Smooth muscle cell of the umbilical artery (primary cell): ENCODE measurements at places on chromosomes 2 and 18. TPM values are rescaled to one million over a fixed set of nuclear protein-coding genes. Genes with fewer than 3 reads are reported as not detected.

Gene ABCB11
- total RNA-seq, result not detected in 2 replicates

Gene KCNG3
- total RNA-seq, result 0.05 TPM in 1 of 2 replicates, not detected in the other

Gene ITGA4
- 151 and 266 TPM in 2 replicates for total RNA-seq

Gene PSMA8
- not detected in 2 replicates for total RNA-seq

Gene HOXD3
- total RNA-seq, result 0.92 and 2.4 TPM in 2 replicates

Gene POTEF
- total RNA-seq, result not detected in 2 replicates

Gene STARD7
- 108 and 144 TPM in 2 replicates for total RNA-seq

Gene TRAF3IP1
- 10.1 and 15.9 TPM in 2 replicates for total RNA-seq

Gene CEBPZOS
- 17.8 and 20.0 TPM in 2 replicates for total RNA-seq

Gene NAT8
- not detected in 2 replicates for total RNA-seq

Gene CCDC85A
- 8.0 and 12.4 TPM in 2 replicates for total RNA-seq

Gene TXNL1
- 48.7 and 62.8 TPM in 2 replicates for total RNA-seq

Gene CTDSP1
- 35.0 and 39.5 TPM in 2 replicates for total RNA-seq

Gene IKZF2
- total RNA-seq, result 6.2 and 9.5 TPM in 2 replicates

Gene PCARE
- total RNA-seq, result not detected in 2 replicates

Gene GAREM1
- total RNA-seq, result 3.0 and 5.1 TPM in 2 replicates

Gene CD207
- total RNA-seq, result not detected in 2 replicates

Gene CAPN14
- under 0.01 and 0.14 TPM in 2 replicates for total RNA-seq

Gene UPP2
- not detected in 2 replicates for total RNA-seq

Gene DDX1
- total RNA-seq, result 94.1 and 105 TPM in 2 replicates

Gene FBXO36
- 1.8 and 2.6 TPM in 2 replicates for total RNA-seq

Gene ZSWIM2
- total RNA-seq, result not detected in 2 replicates

Gene BMP10
- not detected in 2 replicates for total RNA-seq

Gene C2orf42
- total RNA-seq, result 23.2 and 23.8 TPM in 2 replicates

Gene NYAP2
- not detected in 2 replicates for total RNA-seq

Gene TLX2
- not detected in 2 replicates for total RNA-seq

Gene NEURL3
- total RNA-seq, result not detected in 2 replicates

Gene CDK5R2
- 0.05 TPM in 1 of 2 replicates, not detected in the other for total RNA-seq

Gene KCNS3
- total RNA-seq, result 5.0 and 5.5 TPM in 2 replicates

Gene RPIA
- 10.1 and 10.7 TPM in 2 replicates for total RNA-seq

Gene KCNG2
- not detected in 2 replicates for total RNA-seq

Gene C18orf54
- 3.3 and 8.6 TPM in 2 replicates for total RNA-seq

Gene SLC14A1
- total RNA-seq, result 30.9 and 135 TPM in 2 replicates
